ENCODE measurements at places on chromosomes 3 and 15.

- no peak for DNase-seq
Observed at GRCh38 chr15:47517737-47518136, 199.6 kb upstream of the SEMA6D start.

DNA sequence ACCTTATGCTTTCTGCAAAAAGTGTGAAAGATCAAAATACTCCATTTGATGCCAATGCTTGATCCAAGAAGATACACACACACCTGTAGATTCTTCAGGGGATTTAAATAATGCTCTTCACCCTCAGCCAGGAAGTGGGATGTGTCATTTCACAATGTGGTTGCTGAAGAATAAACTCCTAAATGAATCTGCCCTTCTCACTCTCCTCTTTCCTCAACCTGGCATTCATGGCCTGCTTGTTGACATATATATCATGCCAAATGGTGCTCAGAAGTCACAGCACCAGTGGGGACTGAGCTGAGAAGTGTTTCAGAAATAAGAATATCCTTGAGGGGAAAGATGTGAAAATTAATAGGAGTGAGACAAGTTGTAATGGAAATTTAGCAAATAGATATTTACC, 146.6 kb upstream of the ARHGEF26 start:
- no peak for DNase-seq

DNA sequence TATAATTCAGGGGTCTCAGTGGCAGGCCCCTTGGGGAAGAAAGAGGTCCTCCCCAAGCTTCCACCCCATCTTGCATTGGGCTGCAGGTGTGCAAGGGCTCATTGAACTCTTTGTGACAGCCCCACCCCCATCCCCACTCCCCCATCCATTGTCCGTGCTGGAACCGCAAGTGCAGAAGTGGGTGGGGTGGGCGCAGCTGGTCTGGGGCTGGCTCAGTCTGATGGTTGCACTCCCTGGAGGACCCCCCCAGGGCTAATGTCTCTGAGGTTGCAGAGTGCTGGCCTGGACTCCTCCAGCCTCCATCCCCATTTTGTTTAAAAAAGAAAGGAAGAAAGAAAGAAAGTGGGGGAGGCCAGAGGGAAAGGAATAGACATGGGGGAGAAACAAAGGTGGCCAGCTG, 42.3 kb upstream of the ARL8B start:
- no peak for DNase-seq

DNA sequence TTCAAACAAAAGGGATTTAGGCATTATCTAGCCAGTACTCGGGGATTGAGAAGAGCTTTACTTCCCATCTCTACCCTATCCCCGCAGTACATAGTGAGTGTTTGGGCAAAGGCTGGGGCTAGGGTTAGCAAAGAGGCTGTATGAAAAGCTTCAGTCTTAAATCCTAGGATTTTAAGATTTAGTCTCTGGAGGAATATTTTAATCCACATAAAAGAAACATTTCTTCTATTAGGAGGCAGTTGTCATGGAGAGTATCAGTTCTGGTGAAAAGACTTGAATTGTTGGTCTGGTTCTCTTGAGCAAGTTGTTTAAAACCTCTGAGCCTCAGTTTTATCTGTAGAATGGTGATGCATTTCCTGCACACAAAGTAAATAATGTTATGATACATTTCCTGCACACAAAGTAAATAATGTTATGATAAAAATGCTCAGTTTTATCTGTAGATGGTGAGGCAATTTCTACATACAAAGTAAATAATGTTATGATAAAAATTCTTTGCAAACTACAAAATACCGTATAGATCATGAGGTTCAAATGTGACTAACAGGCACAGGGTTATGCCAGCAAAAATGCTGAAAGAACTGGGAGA, 53.9 kb upstream of the ZBED2 start:
- DNase-seq, result no peak

GRCh38 chr15:39828374-39828931, 45.8 kb upstream of the FSIP1 start:
- peak; percentile 16 for DNase-seq

GRCh38 chr3:155106119-155106518, 26.0 kb downstream of the MME start:
- no peak for DNase-seq

GRCh38 chr15:90807786-90808086, 60.7 kb upstream of the FURIN start:
- DNase-seq, result no peak

GRCh38 chr3:70824773-70825172, 512.3 kb upstream of the MDFIC2 start:
- DNase-seq, result no peak

DNA sequence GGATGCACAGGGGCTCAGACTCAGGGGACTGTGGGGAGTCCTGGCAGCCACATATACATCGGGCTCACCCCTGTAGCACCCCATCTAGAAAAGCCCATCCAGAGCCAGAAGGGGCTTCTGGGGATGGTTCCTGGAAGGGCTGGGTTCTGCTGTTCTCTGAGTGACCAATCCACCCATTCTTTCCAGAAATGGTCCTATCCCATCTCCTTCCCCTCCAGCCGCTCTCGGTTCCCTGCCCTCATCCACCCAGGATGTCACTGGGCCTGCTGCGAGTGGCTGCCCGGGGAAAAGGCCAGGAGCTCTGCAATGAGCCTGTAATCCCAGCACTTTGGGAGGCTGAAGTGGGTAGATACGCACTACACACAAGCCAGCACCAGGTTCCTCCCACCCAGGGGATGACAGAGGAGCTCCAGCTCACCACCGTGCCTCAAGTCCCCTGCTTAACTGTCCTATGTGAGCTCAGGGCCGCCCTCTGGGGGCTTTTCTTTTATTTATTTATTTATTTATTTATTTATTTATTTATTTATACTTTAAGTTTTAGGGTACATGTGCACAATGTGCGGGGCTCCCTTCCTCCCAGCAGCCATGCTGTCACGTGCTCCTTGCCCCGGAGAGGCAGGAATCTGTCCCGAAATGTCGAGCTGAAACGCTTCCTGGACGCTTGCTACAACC, 13.6 kb upstream of the CSK start:
- DNase-seq, result no peak

- DNase-seq, result no peak
Observed at GRCh38 chr3:119508172-119508845, 10.0 kb downstream of the TIMMDC1 start.

DNA sequence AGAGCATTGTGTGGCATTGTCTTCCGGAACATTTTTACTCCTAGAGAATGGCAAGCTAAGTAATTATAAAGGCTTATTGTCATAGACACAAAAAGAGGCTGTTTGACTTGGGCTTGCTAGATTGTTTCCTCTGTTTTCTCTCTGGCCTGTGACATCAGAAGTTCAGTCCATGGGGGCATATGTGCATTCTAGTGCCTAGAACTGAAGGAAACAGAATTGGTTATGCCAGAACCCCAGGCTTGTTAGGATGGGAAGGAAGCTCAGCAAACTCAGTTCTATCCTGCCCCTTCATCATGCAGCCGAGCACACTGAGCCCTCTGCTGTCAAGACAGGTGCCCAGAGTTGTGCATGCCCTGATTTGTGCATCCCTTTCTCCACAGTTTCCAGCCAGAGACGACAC, 131.3 kb downstream of the PDE8A start:
- no peak for DNase-seq

DNA sequence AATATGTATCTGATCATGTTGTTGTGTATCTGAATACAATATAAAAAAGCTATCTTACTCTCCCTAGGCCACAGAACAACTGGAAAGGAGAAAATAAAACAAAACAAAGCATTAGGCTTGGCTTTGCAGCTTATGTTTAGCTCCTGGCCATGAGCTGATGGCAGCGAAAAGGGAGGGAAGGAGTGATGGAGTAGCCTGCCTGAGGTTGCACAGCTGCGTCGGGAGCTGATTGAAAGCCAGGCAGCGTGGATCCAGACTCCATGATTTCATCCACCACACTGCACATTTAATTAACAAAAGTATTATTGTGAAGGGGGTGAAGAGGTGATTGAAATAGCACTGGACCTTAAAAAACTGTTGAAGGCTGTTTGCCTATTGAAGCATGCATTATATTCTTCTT, 212.2 kb downstream of the GABRG3 start:
- no peak for DNase-seq

- no peak for DNase-seq
Observed at GRCh38 chr15:65904301-65904700, 35.0 kb downstream of the RAB11A start.

GRCh38 chr15:80183886-80184285, 31.1 kb downstream of the FAH start:
- no peak for DNase-seq

DNA sequence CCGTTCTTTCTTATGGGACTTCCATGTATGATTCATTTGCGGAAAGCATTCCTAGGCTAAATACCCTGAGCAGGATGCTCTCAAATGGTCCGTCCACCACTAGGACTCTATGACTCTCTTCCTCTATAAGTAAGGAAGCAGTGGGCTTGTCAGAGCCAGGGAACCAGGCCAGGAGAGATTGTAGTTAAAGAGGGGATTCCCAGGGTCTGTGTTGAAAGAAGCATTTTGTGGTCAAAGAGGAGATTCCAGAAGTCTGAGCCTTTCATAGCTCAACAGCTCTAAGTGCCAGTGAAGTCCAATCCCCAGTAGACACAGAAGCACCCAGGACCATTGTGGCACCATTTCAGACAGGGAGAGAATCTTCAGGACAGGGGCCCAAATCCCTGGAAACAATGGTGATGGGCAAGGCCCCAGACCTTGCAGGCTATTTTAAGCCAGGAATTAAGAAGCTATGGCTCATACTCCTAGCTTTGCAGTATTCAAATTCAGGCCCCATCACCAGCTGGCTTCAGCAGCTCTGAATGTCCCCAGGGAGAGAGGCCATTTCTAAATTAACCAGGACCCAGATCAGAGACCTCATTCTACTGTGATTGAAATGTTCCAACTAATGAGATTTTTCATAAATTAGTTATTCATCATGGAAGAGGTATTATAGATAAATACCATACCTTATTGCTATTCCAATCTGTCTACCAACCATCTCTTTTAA, 81.7 kb downstream of the CD47 start:
- DNase-seq, result no peak

- no peak for DNase-seq
Observed at GRCh38 chr3:129239991-129240390, 9.4 kb upstream of the COPG1 start.

- no peak for DNase-seq
Observed at GRCh38 chr15:67047149-67047661, 18.2 kb upstream of the SMAD3 start.

All from nephron progenitor cell (in vitro differentiated cells).